ENCODE measurements at places on chromosomes 12 and 14. TPM values are rescaled to one million over a fixed set of nuclear protein-coding genes. Genes with fewer than 3 reads are reported as not detected.

GRCh38 chr14:21098892-21099595, 589 bp upstream of the ZNF219 start:
- DNase-seq: no peak

DNA sequence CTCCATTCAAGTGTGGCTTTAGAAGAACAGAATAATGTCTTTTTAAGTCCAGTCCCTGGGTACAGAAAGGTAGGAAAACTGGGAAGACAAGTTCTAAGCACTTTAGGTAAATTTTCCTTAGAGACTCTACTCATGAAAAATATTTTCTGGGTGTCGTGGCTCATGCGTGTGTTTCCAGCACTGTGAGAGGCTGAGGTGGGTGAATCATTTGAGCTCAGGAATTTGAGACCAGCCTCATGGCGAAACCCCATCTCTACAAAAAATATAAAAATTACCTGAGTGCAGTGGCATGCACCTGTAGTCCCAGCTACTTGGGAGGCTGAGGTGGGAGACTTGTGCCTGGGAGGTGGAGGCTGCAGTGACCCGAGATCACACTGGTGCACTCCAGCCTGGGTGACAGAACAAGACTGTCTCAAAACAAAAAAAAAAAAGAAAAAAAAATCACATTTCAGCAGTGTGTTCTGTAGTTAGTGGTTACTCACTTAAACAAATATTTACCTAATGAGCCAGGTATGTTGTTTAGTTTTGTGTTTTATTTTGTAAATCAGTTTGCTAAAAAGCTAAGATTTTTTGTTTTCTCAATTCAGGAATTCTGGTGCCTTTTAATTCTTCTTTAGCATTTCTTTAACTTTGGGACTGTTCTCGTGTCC, 52.3 kb upstream of the RD3L start:
- DNase-seq: no peak

GRCh38 chr14:79680087-79680486, 531.2 kb downstream of the DIO2 start:
- no peak for DNase-seq

LUM gene
- total RNA-seq: 138 TPM

CCDC196 gene
- total RNA-seq: not detected

DNA sequence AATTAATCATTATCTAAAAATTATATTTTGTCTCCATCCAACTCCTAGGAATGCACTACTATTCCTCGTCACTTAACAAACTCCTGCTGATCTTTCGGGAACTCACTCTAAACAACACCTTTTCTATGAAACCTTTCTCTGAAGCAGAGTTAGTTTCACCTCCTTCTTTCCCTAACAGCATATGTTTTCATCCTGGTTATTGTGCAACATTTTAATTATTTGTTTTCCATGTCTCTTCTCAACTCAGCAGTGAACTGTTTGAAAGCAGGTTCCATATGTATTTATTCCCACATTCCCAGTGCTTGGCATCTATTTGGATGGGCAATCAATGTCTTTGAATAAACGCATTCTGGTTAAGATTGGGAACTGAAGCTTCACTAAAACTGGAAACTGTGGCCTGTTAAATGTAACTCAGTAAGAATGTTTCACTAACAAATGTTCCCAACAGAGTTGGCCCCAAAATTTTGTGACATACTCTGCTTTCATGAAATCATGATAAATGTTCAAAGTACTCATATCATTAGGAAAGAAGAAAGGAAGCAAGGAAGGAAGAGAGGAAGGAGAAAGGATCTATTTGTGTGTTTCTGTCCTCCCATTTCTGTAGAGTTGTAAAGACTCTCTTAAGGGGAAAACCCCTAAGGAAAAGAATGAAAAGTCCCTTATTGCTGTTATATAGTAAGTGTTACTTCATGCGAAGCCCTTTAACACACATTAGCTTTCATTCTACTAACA, 13.9 kb upstream of the LGR5 start:
- DNase-seq: no peak

DNA sequence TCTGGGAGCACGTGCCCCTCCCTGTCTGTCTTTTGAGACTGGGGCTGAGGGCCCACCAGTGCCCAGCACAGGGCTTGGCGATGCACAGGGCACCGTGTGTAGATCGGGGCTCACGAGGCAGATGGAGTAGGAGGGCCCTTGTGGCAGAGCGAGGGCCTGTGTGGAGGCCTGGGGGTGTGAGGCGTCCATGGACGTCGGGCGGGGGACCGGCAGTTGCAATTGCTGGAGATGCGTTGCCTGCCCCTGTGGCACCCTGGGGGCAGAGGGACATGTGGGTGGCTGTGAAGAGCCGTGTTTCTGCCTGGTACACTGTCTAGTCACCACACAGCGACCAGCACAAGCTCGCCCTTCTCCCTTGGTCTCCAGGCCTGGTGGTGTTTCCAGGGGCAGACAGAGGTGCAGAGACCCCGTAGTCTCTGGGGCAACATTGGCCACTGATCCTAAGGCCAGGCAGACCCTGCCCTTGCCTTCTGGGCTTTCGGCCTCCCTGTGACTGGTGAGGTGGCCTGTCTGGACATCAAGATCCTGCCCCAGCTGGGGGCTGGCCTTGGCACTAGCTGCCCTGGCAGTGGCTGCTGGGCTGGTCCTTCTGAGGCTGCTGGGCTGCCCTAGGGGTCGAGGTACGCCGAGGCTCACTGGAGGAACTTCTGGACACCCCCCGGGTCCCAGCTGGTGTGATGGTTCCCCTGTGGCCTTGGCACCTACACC, 14.5 kb downstream of the KIF26A start:
- DNase-seq: no peak

KCNJ8 gene
- 7.0 TPM for total RNA-seq

DNA sequence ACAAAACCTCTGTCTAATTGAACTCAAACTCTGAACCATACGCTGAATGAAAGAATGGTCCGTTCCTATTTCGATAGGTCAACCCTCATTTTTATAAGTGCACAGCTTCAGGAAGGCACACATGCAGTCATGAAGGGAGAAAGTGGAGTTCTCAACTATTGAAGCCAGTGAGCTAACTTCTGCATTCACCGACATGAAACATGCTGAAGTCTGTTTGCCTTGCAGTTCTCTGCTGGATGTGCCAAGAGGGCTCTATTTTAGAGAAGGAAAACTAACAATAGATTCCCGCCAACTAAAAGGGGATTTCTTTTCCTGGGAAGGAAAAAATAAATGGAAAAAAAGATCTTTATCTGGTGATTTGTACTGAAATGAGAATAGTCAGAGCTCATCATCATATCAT, 191.0 kb upstream of the PLEKHG7 start:
- no peak for DNase-seq

DNA sequence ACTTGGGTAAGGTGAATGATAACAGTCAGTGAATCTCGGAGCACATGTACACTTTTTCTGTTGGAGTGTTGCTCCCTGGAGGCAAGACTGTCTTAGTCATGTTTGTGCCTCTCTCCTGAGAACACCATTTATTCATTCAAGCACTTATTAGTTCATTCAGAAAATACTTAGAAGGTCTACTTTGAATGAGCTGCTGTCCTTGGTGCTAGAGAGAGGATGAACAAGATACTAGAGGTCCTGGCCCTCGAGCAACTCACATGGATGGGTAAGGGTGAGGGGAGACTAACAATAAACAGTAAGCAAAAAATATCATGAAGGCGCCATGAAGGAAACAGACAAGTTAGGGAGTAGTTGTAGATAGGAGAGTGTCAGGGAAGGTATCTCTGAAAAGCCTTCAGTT, 17.1 kb upstream of the SAMD4A start:
- DNase-seq: no peak

- DNase-seq: no peak
Observed at GRCh38 chr12:52204931-52205505, 13.2 kb upstream of the KRT80 start.

DNA sequence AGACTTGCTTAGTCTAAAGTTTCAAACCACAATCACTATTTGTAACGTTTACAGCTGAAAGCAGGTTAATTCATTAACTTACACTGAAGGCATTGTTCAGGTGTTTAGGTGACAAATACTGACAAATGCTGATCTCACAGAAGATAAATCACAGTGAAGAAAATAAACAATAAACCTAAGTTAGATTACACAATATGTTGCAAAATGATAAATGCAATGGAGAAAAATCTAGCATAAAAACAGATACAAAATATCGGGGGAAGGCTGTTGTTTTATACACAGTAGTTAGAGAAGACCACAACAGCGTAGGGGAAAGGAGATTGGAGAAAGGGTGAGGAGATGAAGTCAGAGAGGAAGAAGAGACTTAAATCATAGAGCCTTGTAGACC, 3.0 kb downstream of the SCAF11 start:
- no peak for DNase-seq

TRHDE gene
- 3.5 TPM for total RNA-seq

DNA sequence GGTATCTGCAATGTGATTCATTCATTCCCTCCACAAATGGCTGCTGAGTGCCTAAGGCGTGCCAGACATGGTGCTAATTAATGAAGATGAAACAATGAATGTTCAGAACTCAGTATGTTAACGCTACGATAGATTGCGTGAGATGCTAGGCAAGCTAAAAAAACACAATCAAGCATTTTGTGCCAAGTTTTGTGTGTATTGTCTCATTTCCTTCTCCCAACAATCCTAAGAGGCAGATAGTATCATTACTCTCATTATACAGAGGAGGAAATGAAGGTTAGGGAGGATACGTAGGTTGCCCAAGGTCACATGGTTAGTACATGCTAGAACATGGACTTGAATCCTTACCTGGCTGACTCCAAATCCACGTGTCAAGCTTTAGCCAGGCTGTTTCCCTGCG, 264.4 kb downstream of the EFCAB11 start:
- no peak for DNase-seq

TBK1 gene
- total RNA-seq: 39.3 TPM

OVCH1 gene
- total RNA-seq: 0.78 TPM

DNA sequence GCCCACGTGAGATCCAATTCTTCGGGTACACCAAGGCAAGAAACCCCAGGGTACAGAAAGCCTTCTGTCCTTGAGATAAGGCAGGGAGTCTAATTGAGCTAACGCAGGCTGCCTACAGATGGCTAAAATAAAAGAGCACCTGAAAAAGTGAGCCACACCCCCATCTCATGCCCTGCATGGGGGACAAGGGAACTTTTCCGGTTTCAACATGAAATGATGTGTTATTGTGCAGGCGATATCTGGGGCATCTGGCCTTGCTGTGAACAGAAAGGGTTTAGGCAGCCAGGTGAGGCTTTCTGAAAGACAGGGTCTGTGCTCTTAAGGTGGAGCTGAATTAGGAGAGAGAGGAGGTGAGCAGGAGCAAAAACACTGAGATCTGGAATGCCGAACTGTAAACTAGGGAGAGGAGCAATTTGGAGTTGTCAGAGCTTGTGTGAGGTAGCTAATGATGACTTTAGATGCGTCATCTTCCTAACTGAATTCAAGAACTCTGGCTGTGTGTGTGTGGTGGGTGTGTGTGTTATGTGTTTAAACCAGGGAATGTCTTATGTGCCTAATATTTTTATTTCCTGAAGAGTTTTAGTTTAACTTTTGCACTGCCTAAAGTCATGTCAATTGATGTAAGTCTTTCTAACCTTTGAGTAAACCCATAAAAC, 20.1 kb upstream of the LDHB start:
- DNase-seq: no peak

- no peak for DNase-seq
Observed at GRCh38 chr12:21552635-21553328, 26.7 kb downstream of the SPX start.

MIP gene
- not detected for total RNA-seq

GRCh38 chr12:1808798-1809480, 11.4 kb upstream of the LRTM2 start:
- no peak for DNase-seq

- no peak for DNase-seq
Observed at GRCh38 chr14:32645551-32645950, 293.1 kb upstream of the NPAS3 start.

GRCh38 chr14:104239185-104239775, 100.9 kb downstream of the KIF26A start:
- DNase-seq: no peak

PRB2 gene
- total RNA-seq: not detected

MMP19 gene
- total RNA-seq: 72.9 TPM

NOS1 gene
- total RNA-seq: 0.07 TPM

Measured in thoracic aorta (tissue), 2 donors.